NCI-H1436 (cell line): ENCODE measurements at places on chromosomes 1 and 21.

- no peak for DNase-seq
Measured at GRCh38 chr21:36723371-36723881, 24.5 kb downstream of the SIM2 start.

DNA sequence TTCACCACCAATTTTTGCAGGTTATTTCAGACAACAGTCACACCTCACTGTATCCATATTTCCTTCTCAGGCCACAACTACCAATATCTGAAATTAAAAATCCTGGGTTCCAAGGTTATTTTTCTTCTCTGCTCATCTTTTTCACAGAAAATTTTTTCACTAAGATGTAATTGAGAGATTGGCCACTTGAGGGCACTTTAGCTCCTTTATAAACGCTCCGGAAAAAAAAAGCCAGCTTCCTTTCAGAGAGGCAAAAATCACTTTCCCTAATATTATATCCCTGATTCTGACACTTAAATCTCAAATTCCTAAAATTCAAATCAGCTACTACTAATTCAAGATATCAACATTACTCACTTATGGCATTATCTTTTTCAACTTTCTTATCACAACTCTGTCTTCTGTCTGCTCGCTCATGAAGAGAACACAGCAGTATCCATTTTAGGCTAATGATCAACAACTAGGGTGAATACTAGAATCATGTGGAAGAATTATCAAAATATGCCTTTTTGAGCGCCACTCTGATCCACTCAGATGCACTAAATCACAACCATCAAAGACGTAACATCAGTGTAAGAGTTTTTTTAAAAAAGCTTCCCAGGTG lies 101.4 kb upstream of the RGS1 start:
- peak; percentile 22 for DNase-seq

DNA sequence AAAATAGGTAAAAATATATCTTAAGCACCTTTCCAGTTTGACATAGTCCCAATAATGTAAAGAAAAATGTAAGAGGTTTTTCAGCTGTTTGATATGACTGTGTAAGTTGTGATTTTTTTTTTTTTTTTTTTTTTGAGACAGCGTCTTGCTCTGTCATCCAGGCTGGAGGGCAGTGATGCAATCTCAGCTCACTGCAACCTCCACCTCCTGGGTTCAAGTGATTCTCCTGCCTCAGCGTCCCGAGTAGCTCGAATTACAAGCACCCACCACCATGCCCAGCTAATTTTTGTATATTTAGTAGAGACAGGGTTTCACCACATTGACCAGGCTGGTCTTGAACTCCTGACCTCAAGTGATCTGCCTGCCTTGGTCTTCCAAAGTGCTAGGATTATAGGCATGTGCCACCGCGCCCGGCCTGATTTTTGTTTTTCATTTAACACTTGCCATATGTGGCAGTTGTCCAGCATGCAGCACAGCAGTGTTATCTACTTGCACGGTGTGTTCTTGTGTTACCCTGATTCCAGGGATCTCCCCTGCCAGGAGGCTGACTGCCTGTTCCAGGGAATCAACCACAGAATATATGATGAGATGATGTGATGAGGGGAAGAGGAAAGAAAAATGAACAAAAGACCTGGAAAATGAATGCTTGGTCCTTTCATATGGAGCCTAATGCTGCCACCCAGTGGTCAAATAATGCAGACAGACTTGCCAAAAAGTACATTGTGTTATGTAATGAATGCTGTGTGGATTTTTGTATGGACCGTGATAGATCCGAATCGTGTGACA lies 79.0 kb downstream of the RAVER2 start:
- peak; percentile 60 for DNase-seq

DNA sequence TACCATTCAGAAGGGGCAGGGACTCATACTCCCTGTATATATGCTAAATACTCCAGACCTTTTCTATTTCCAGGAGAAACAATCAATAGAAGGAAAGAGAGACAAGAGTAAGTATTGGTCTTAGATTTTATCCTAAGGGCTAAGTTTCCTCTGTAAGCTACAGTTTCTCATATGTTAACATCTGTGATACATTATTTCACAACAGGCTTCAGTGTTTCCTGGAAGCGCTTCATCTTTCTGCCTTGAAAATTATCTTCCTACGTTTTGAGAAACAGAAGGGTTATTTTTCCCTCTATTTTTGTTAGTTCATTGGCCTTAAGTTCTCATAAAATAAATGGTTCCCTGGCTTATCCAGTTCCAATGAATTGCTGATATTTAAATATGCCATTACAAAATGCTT lies 15.6 kb downstream of the FMO1 start:
- DNase-seq, result no peak

GRCh38 chr1:36743286-36744005 lies 260.7 kb upstream of the CSF3R start:
- peak; percentile 75 for DNase-seq

DNA sequence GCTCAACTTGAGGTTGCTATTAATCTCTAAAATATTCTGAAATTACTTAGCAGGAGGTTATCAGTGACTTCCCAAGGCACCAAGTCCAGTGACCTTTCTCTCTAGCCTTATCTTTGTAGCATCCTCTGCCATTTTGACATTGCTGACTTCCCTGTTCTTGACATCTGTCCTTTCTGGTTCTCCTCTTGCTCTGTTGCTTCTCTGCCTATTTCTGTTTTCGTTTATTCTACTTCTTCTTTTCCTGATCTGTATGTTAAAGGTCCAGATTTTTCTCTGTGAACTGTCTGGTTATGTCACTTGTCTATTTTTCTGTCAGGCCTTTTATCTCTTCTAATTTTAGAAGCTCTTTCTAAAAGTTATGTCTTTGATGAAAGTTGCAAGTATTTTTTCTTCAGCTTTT lies 178.8 kb downstream of the VPS13D start:
- DNase-seq, result no peak

GRCh38 chr21:25528515-25528914 lies 78.8 kb downstream of the MRPL39 start:
- DNase-seq, result no peak

DNA sequence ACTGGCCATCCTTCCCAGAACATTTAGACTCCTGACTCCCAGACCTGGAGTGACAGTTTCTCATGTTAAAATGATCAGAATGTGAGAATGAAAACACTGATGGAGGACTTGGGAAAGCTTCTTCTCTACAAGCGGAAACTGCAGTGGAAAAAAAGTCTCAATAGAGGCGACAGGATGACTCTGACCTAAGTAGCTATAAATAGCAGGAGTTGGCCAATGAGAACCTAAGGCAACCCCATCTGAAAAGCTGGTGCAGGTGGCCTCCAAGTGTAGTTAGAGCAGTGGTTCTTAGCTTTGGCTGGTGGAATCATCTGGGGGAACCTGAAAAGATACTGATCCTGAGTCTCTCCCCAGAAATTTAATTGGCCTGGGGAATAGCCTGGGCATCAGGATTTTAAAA lies 44.2 kb upstream of the EXOSC10 start:
- no peak for DNase-seq

DNA sequence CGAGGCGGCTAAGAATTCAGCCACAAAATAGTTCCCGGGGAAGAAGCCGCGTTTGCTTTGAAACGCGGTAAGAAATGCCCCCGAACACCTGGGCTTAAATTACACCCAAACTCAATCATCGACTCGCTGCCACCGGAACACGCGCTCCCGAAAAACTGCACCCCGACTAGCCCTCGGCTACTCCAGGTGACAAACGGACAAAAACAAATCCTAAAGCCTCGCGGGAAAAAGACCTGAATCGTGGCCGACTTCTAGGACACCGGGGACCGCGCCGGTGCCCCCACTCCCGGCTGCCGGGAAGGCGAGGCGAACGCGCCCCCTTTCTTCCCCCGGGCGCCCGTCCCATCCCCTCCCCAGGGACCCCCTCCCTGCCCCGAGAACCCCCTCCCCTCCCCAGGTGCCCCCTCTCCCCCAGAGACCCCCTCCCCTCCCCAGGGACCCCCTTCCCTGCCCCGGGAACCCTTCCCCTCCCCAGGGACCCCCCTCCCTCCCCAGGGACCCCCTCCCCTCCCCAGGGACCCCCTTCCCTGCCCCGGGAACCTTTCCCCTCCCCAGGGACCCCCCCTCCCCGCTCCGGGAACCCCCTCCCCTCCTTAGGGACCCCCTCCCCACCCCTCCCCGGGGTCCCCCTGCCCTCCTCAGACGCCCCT lies 628 bp downstream of the C1orf159 start:
- no peak for DNase-seq

- DNase-seq, result no peak
Measured at GRCh38 chr1:214537219-214537618, 14.2 kb downstream of the PTPN14 start.

DNA sequence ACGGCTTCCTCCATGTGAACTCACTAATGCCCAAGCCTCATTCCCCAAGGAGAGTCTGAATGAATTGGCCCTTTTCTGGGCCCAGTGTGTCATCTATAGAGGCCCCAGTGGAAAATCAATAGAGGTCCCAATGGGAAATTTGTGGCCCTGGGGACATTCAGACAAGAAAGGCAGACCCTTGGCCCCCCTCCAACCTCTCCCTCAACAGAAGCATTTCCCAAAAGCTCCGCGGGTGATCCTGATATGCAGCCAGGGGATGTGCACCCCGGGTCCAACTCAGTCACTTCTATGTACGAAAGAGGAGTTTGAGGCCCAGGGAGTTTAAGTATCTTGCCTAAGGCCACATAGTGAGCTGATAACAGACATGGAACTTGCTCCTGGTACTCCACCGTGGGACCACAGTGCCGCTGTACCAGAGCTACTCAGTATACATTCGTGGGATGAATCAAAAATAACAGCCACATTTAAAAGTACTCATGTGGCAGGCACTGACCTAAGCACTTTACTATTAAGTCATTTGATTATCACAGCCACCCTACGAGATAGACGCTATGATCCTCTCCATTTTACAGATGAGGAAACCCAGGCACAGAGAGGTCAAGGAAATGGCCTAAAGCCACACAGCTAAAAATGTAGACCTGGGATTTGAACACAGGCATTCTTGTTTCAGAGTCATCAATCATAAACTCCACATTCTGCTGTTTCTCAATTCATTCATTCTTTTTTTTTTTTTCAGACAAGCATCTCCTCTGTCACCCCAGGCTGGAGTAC lies 8.5 kb downstream of the EPHA2 start:
- DNase-seq, result no peak

DNA sequence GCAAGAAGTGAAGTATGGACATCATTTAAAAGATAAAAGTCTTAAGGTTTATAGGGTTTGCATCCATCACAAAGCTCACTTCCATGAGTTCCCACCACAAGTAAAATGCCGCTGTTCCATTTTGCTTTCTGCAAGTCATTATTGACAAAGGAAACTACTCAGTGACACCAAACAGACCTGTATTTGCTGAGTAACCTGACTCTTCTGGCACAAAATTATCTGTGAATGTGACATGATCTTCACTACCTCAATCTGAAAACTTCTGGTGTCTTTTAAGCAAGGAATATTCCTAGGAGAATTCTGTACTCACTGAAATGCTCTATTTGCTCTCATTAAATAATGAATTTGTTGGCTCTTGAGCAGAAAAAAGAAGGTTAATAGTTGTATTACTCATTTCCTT lies 1077.4 kb upstream of the ADGRL4 start:
- no peak for DNase-seq

DNA sequence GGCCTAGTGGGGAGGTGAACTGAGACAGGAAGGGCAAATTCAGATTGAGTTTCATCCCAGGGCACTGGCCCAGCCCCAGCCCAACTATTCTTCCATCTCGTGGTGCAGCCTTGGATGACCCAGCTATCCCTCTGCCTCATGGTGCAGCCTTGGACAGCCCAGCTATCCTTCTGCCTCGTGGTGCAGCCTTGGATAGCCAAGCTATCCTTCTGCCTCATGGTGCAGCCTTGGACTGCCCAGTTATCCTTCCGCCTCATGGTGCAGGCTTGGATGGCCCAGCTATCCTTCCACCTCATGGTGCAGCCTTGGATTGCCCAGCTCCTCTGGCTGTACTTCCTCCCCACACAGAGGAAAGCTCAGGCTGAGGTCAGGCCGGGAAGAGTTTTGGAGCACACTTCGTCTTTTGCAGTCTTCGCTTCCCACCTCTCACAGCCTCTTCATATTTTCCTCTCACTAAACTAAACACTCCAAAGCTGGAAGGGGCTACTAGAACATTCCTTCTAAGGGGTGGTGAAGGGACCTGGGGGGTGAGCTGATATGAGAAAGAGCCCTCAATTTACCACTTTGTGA lies 69.8 kb upstream of the TTC34 start:
- no peak for DNase-seq

DNA sequence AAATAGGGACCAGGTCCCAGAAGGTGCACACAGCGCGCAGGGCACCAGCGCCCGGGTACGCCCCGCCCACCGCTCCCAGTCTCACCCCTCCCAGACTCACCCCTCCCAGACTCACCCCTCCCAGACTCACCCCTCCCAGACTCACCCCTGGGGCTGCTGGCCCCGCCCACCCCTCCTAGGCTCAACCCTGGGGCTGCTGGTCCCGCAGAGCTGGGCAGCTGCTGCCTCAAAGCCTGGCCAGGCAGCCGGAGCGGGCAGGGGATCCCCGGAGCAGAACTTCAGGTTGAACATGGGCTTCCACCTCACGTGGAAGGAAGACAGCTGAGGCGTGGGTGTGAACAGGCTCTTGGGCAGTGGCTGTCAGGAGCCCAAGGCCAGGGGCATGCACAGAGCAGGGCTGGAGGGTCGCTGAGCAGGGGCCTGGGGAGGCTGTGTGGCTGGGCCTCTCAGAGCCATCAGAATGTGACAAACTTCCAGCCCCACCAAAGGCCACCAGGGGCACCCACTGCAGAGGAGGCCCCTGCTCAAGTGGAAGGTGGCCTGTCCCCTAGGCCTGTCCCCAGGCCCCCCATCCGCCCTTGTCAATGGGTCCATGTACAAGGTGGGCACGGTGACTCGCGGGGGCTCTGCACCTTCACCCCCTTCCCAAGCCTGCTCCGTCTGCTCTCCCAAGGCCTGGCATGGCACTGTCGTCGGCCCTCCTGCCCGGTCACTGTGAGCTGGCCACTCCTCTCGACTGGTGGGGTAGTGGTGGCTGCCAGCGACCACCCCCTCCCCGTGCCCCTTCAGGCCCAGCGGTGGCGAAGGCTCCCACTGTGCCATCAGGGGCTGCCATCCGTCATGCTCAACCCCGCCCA lies 20.4 kb upstream of the SUMO3 start:
- DNase-seq, result no peak

DNA sequence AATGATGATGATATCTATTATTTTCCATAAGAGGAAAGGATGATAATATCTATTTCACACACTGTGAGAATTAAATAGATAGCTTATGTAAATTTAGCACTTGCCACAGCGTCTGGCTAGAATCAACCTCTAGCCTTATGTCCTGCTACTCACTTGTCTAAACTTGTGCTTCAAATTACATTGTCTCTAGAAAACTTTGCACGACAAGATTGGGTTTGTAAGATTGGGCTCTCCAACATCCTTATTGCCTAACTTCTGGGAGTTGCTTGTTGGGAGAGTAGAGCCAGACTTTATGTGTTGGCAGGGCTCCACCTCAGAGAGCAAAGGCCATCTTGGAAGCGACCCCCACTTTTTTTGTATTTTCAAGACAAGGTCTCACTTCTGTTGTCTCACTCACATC lies 50.0 kb upstream of the POGK start:
- DNase-seq, result no peak
